ENCODE measurements at places on chromosomes 5 and 9.

- H3K36me3 ChIP-seq: no peaks in the 10 kb centered on the region
These were observed 22.3 kb downstream of the WWC1 start for GRCh38 chr5:168313596-168314204.

DNA sequence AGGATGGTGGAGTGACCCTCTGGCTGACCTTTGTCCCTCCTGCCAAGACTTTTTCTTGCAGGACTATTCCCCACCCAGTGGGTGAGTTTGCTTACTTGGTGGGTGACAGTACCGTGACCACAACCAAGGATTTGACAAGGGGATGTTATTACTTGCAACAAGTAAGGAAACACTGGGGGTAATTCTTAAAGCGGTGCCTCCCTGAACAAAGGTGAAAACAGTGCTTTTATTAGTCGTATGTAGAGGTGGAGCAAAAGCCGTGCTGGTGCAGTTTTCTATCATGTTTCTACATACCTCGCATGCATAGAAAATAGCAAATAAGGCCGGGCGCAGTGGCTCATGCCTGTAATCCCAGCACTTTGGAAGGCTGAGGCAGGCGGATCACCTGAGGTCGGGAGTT, 41.0 kb upstream of the KDM4C start:
- H3K27me3 ChIP-seq: no peaks in the 10 kb centered on the region
- H3K36me3 ChIP-seq: no peaks in the 10 kb centered on the region
- no peak for DNase-seq
- H3K27ac ChIP-seq: no peak overlapping the region
- peaks cover 13% of the 10 kb centered on the region for H3K4me1 ChIP-seq

- no peaks in the 10 kb centered on the region for H3K4me1 ChIP-seq
- H3K36me3 ChIP-seq: no peaks in the 10 kb centered on the region
- DNase-seq: no peak
- no peak overlapping the region for H3K27ac ChIP-seq
- H3K27me3 ChIP-seq: no peaks in the 10 kb centered on the region
These were observed 4.2 kb downstream of the CCNI2 start for GRCh38 chr5:132751444-132751843.

GRCh38 chr9:13481274-13481673, 201.8 kb upstream of the MPDZ start:
- no peaks in the 10 kb centered on the region for H3K36me3 ChIP-seq
- H3K27me3 ChIP-seq: no peaks in the 10 kb centered on the region
- no peaks in the 10 kb centered on the region for H3K4me1 ChIP-seq
- no peak for DNase-seq
- H3K27ac ChIP-seq: no peak overlapping the region
- H3K4me3 ChIP-seq: no peak overlapping the region

GRCh38 chr5:77620405-77620804, 18.1 kb downstream of the OTP start:
- DNase-seq: no peak
- H3K36me3 ChIP-seq: no peaks in the 10 kb centered on the region
- no peaks in the 10 kb centered on the region for H3K4me1 ChIP-seq
- H3K27ac ChIP-seq: no peak overlapping the region
- no peak overlapping the region for H3K4me3 ChIP-seq

DNA sequence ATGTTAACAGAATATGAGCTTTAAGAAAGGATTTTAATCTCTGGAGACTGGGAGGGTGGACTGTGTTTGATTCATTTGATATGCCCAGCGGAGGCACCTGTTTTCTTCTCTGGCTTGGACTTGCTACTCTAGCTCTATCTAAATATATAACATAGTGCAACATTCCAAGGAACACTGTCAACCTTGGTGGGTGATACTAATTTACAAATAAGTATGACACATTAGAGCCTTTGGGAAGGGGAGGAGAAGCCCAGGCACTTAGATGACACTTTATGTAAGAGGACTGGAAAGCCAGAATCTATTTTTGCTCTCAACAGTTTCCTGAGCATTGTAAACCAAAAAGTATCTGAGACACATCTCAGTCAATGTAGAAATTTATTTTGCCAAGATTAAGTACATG, 83.4 kb upstream of the SHISAL2B start:
- no peaks in the 10 kb centered on the region for H3K36me3 ChIP-seq
- no peaks in the 10 kb centered on the region for H3K27me3 ChIP-seq
- no peaks in the 10 kb centered on the region for H3K4me1 ChIP-seq

- no peaks in the 10 kb centered on the region for H3K27me3 ChIP-seq
- peaks cover 70% of the 10 kb centered on the region for H3K4me1 ChIP-seq
- DNase-seq: no peak
These were observed 10.2 kb downstream of the ADRB2 start for GRCh38 chr5:148836272-148837250.
